ENCODE measurements at places on chromosomes 1 and 21.

- no peak for DNase-seq
These were observed 3.9 kb downstream of the ARHGEF2 start for GRCh38 chr1:155974208-155975115.

DNA sequence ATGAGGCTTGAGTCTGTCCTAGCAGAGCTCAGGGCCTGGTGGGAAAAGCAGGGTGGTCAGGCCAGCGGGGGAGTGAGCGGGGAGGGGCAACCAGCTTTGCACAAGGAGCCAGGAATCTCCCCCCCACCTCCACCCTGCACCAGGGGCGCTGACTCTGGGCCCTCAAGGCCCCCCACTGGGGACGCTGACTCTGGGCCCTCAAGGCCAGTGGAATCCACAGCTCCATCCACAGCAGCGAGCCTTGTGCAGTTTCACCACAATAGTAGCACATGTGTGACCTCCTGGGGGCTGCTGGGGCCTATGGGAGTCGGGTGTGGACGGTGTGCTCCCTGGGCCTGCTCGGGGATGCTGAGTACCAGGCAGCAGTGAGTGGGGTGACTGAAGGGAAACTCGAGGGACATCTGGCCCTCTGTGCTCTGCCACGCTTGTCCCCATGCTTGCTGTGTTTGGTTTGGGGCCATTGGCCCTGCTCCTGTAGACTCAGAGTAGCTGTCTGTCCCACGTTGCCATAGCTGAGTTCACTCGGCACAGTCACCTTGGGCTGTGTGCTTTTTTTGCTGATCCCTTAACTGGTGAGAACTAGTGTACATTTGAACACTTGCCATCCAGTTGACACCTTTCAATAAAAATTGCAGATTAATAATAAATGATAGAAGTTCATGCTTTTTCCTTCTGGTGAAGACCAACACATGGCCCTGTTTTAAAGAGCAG is 89.2 kb downstream of the ADARB1 start:
- DNase-seq, result no peak

GRCh38 chr1:27366113-27366410 is 699 bp downstream of the MAP3K6 start:
- peak; percentile 45 for DNase-seq

DNA sequence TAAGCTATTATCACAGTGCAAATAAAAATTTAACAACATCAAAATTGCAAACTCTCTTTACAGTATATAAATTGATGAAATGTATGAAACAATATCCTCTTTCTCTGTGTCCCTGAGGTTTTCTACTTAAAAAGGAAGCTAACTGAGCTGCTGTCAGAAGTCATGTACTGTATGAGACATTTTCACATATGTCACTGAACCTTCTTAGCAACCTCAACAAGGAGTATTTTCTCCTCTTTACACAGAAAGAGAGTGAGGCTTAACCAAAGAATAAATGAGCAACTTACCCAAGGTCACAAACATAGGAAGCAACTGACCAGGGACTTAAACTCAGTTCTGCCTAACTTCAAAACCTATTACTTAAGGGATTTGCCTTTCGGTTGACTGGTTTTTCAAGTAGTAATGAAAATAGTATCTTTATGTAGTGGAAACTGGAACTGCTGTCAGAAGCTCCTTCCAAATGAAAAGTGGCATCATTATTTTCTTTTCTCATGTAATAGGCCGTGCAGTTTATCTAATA is 288.9 kb downstream of the LRRIQ3 start:
- no peak for DNase-seq

GRCh38 chr1:63665824-63666223 is 72.6 kb downstream of the PGM1 start:
- no peak for DNase-seq

DNA sequence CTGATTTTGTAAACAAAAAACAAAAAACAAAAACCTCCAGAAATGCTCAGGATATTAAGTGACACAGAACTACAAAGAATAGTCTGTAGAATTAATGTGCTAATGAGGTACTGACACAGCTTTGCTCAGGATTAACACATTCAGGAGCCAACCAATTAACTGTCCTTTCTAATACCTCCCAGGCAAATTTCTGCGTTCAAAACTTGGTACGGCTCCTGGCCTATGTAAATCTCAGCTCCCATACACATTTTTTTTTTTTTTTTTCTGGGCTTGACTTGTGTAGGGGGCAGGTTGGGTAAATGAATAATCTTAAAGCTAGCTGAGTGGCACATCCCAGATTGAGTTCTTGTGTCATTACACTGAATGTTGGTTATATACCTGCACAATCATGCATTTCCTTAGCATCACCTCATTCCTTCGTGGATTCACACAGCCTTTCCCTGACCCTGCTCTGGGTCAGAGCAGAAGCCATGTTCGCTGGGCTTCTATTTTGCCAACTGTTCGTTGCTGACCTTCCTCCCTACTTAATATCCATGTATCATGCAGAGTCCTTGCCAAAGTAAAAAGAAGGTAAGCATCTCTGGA is 12.6 kb upstream of the IER5 start:
- no peak for DNase-seq

- DNase-seq, result no peak
These were observed 103.1 kb downstream of the LHX8 start for GRCh38 chr1:75237316-75237715.

DNA sequence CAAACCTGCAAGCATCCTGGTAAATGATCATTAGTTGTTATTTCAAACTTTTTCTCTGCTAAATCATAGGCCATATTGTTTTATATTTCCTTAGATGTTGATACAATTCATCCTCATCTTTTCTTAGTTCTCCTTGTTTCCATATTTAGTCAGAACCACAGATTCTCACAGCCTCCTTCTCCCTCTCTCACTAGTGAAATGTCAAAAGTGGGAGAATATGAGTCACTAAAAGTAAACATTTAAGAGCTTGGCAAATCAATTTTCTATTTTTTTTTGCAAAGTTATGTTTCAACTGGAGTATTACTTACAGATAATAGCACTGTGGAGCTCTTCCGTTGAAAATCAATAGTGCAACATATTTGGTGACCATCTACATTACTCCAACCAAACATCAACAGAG is 308.8 kb downstream of the COL11A1 start:
- no peak for DNase-seq

GRCh38 chr1:245704765-245705164 is 550.0 kb downstream of the KIF26B start:
- DNase-seq, result no peak

- no peak for DNase-seq
These were observed 249.6 kb downstream of the COL11A1 start for GRCh38 chr1:102858695-102859094.

DNA sequence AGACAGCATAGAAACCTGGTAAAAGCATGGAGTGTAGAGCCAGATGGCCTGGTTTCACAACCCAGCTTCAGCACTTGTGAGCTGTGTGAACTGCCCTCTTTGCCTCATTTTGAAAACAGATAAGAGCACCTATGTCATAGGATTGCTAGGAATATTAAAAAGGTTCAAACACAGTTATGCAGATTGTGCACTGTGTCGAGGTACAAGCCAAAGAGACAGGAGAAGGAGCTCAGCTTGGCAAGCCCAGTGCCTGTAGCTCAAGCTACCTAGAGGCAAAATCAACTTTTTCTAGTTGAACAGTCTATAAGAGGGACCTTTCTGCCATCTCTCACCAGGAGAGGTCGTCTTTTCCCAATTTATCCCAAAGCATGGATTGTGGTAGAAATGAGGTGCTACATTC is 5.0 kb downstream of the CHODL start:
- DNase-seq, result no peak

DNA sequence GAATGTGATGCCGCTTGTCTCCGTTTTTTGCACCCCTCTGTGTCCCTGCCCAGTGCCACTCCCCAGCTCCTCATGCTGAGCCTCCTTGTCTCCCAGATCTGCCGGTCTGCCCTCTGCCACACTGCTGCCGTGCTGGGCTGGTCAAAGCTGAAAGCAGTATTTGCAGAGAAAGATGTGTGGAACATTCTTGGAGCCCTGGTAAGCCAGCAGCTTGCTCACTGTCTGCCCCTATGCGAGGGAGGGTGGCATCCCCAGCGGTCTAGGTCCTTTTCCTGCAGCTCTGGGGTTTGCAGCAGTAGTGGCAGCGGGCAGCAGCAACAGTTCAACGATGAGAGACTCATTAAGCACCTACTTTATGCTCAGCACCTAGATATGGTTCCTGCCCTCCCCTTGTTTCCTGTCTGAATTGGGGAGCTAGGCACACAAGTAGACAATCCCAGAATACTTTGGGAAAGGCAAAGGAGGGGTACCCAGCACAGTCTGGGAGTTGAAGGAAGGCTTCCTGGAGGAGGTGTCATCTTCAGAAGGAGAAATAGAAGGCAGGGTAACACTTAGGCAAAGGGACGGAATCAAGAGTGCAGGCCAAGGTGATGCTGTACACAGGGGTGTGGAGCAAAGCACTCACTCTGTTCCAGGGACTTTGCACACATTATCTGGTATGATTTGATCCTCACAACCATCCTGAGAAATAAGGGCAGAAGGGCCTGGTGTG is 63.1 kb downstream of the KIF21B start:
- DNase-seq, result no peak

DNA sequence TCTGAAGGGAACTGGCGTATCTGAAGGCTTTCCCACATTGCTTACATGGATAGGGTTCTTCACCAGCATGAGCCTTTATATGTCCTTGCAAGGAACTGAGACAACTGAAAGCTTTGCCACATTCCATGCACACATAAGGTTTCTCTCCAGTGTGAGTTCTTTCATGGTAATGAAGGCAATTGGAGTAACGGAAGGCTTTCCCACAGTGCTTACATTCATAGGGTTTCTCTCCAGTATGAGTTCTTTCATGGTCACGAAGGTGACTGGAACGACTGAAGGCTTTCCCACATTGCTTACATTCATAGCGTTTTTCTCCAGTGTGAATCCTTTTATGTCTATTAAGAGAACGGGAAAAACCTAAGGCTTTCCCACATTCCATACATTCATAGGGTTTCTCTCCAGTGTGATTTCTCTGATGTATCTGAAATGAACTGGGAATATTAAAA is 15.0 kb downstream of the ZNF124 start:
- no peak for DNase-seq

DNA sequence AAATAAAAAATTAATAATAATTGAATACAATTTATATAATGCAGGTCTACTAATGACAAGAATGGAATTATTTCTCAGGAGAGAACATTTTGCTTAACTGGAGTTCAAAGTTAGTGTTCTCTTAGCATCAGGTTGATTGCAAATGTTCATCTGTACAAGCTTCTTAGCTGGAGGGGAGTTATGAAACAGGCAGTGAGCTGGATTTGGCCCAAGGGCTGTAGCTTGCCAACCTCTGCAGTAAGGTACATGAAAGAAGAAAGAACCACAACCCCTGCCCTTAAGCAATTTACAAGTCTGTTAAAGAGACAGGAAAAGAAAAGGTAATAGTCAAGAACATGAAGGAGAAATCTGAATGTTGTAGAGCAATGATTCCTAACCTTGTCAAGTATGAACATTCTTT is 17.0 kb downstream of the LPGAT1 start:
- DNase-seq, result no peak

GRCh38 chr21:42191064-42191463 is 27.9 kb upstream of the ABCG1 start:
- DNase-seq, result no peak

GRCh38 chr1:192489748-192490147 is 85.8 kb upstream of the RGS1 start:
- DNase-seq, result no peak

DNA sequence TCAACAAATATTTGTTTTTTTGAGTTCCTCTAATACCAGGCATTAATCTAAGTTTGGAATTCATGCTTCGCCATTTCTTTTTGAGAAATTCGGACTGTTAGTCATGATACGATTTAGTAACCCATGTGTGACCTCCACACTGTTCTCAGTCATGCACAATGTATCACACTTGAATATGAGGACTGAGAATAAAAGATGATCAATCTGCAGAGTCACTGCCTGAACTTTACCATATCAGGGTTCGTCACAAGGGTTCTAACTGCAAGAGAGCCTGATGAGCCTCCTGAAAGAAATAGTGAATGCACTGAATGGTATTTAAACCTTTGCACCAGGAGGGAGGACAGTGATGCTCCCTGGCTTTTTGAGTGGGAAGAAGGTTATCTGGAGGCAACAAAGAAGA is 10.9 kb upstream of the FASLG start:
- DNase-seq, result no peak

- DNase-seq, result no peak
These were observed 29.8 kb downstream of the GPR137B start for GRCh38 chr1:236172041-236172579.

- DNase-seq, result peak; percentile 63
These were observed 11.9 kb upstream of the PADI3 start for GRCh38 chr1:17236779-17237560.

DNA sequence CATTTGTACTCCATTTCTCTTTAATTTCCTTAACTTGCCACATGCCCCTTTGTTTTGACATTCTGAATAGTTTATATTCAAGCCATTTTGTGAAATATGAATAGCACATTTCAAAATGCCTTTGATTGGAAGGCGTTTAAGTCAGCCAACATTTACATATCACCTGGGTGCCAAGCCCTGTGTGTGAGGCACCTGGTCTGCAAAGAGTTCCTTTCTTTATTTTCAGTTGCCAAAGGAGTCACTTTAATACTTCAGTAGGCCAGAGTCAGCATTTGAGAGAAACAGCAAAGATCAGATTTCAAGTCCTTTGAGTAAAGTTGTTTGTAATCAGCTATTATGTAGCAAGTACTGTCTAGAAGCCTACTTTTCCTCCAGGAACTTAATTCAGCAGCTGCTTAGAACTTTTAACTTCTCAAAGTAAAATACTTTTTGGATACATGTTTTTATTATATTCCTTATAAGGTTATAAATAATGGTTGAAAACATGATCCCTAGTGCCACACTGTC is 70.8 kb downstream of the DTL start:
- DNase-seq, result no peak

- DNase-seq, result no peak
These were observed 98.3 kb upstream of the CD55 start for GRCh38 chr1:207223162-207223561.

DNA sequence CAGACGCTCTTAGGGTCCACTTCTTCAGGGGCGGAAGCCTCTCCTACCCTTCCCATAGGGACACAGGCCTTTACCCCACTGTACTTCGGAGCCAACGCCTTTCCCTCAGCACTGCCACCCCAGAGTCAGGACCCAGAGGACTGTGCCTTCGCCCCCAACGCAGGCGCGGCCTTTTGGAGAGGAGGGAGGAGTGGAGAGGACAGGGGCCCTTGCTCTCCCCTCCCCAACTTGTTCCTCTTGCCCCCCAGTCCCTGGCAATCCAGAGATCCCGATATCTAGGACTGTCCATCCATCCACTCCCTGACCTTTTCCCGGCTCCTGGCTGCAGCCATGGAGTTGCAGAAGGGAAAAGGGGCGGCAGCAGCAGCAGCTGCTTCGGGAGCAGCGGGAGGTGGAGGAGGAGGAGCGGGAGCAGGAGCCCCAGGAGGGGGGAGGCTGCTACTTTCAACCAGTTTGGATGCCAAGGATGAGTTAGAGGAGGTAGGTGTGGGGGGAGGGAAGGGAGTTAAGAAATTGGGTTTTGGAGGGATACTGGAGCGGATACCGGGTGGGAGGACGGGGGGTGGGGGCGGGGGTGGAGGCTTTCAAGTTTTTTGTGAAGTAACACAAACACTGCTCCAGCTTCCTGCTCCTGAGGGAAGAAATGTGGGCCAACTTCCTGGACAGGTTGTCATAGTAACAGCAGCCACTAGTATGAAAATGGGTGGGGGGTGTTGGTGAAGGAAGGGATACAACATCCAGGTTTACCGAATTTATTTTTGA is 636 bp downstream of the INTS3 start:
- DNase-seq, result peak; percentile 2
